ENCODE measurements at places on chromosomes 2 and 18.

- peak; percentile 39 for DNase-seq
These were observed 5.6 kb downstream of the CROCC2 start for GRCh38 chr2:240911641-240912265.

- DNase-seq: no peak
These were observed 26.4 kb upstream of the ZNF532 start for GRCh38 chr18:58838165-58838860.

DNA sequence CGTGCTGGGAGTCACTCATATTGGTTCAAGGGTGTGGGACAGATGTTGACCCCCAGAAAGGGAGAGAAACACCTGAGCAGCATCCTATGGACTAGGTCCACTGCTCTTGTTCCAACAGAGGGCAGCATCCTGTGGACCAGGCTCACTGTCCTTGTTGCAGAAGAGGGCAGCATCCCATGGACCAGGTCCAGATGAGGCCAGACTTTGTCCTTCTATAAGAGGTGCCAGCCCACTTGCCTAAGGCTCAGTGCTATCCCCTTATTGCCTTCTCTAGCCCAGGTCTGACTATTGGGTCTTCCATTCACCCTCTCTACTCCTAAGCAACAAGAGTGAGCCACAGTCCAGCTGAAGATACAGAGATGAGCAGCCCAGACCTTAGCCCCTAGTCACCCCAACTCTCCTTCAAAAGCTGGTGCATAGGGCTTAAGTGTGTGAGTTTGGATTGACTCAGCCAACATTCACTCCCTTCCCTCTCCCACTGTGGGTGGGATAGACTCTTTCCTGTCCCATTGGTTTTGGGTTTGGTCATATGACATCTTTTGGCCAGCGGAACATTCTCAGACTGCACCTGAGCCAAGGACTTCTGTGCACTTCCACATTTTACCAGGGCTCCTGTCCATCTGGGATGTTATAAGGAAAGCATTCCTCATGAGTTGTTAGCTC lies 132.4 kb upstream of the GPC1 start:
- DNase-seq: no peak

DNA sequence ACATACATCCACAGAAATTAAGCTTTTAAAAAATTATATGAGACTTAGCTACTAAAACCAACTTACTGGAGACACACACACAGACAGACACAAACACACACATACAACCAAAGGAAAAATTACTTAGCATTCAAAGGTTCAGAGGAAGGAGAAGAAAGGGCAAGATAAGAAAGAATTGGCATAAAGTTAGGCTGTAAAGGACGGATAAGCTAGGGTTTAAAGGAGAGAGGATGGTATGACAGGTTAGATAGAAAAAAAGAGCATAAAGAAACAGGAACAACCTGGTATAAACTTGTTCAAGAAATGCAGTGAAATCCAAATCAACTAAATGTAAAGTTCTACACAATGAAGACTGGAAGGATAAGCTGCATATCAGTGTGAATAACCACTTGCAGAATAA lies 73.4 kb downstream of the SLC66A3 start:
- DNase-seq: no peak

DNA sequence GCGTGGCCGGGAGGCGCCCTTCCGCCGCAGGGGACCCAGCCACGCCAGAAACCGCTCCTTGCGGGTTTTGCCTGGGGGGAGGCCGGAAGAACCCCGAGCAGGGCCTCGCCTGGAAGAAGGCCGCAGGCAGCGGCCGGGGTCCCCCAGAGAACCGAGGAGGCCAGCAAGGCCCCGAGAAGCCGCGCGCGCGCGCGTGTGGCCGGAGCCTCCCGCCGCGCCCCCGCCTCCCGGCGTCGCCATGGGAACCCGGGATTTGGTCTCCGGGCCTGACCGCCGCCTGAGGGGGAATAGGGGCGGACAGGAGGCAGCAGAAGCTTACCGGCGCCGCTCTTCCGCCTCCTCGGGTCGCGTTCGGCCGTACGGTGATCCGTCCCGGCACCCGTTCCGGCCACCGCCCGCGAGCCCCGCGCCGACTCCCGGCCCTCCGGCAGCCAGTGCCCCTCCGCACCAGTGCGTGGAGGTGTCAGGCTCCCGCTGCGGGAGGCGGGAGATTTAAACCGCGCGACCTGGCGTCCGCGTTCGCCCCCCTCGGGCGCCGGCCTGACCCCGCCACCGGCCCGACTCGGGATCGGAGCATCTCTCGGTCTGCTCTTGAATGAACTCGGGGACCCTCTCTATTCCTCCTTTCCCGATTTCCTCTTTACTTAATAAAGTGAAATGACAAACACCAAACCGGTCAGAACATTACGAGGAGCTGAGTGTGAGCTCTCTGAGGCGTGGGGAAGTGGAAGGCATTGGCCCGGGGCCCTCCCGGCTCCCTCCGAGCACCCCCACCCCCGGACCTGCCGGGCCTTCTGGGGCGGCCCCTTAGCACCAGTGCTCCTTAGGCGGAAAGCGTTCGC lies at the start of gene ICA1L:
TSS of gene ICA1L (minus strand) at position 467 of the 842 bp plus-strand sequence. CDS start 42,757 bp downstream, outside the sequence.
- DNase-seq: peak; percentile 41

- no peak for DNase-seq
These were observed 277.9 kb downstream of the DCC start for GRCh38 chr18:52617931-52618330.

GRCh38 chr2:126658905-126659561 lies 3.1 kb downstream of the GYPC start:
- peak; percentile 56 for DNase-seq

- no peak for DNase-seq
These were observed 78.5 kb downstream of the SPHKAP start for GRCh38 chr2:228102949-228103348.

GRCh38 chr2:129753261-129753660 lies 226.2 kb upstream of the RAB6C start:
- no peak for DNase-seq

- no peak for DNase-seq
These were observed 161.5 kb downstream of the ZNF521 start for GRCh38 chr18:25190472-25190871.

- no peak for DNase-seq
These were observed 130.6 kb downstream of the CABLES1 start for GRCh38 chr18:23265682-23266399.

- DNase-seq: no peak
These were observed 162.0 kb upstream of the STK17B start for GRCh38 chr2:196333397-196333796.

DNA sequence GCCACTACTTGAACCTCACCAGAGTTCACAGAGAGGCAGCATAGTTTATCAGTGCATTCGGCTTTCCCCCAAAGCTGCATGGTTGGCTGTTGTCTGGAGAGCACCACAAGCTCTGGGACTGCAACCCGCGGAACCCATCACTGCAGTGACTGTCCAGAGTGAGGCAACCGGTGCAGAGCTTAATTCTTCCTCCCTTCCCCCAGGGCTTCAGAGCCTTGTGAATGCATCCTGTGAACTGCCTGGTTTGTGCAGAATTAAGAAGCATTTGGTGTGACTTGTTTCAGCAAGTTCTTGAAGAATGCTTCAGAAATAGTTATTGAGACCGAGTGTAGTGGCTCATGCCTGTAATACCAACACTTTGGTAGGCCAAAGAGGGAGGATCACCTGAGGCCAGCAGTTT lies 99.2 kb upstream of the FOSL2 start:
- DNase-seq: no peak

- DNase-seq: peak; percentile 73
These were observed 222.9 kb upstream of the AGAP1 start for GRCh38 chr2:235270956-235271355.

DNA sequence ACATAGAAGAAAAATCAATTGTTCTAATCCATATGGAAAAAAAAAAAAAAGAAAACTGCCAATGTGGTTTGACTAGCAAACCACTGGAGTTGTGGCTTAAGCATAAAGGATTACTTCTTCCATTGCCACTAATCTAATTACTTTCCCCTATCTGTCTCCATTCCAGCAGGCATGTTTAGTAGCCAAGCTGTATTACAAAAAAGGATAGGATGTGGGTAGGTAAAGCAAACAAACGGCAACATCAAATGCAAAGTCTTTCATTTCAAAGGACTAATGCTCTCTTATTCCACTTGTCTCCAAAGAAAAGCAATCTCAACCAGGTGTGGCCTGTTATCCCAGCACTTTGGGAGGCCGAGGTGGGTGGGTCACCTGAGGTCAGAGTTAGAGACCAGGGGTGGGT lies 36.5 kb downstream of the SLC8A1 start:
- no peak for DNase-seq

GRCh38 chr2:96869281-96869821 lies 529 bp downstream of the SEMA4C start:
- DNase-seq: peak; percentile 64

DNA sequence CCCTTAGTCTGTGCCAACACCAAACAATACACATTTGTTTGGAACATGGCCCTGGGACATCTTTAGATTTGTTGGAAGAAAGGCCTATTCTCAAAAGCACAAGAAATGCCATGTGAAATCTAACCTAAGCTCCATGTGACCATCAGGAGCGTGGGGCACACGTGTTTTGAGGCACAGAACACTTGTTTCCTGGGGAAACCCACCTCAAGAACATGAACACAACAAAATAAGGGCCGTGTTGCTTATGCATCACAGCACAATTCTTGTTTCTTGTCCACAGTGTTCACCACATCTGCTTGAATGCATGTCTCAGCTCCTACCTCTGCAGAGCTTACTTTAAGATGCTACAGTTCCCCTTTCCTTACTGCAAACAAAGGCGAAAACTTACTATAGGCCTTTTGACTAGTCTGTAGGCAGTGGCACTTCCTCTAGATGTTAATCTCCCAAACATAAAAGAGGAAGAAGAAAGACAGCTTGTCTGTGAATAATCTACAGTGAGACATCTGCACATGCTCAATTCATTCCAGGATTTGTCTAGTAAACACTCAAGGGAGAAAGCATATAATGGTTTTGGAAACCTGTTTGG lies 165.0 kb downstream of the ANKRD44 start:
- no peak for DNase-seq

GRCh38 chr2:138827426-138828054 lies 47.4 kb upstream of the NXPH2 start:
- DNase-seq: peak; percentile 21

- DNase-seq: no peak
These were observed 670.1 kb upstream of the SOX11 start for GRCh38 chr2:5022061-5022460.

DNA sequence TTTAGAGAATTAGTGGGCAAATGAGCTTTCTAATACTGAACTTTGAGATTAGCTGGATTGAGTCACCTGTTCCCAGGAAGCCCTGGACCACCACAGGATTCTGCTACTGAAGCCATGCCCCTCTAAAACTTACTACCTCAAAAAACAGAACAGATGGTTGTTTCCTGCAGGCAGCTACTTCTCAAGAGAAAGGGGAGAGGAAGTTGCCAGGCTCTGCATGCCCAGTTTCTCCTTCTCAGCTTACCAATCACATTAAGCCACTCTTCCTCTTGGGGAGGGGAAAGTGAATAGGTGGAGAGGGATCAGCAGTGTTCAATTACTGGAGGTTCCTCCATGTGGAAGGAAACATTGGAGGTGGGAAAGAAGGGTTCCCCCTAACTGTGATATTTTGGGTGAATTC lies 24.9 kb upstream of the C1GALT1C1L start:
- DNase-seq: no peak

GRCh38 chr2:100544911-100545596 lies 17.7 kb upstream of the PDCL3 start:
- no peak for DNase-seq

DNA sequence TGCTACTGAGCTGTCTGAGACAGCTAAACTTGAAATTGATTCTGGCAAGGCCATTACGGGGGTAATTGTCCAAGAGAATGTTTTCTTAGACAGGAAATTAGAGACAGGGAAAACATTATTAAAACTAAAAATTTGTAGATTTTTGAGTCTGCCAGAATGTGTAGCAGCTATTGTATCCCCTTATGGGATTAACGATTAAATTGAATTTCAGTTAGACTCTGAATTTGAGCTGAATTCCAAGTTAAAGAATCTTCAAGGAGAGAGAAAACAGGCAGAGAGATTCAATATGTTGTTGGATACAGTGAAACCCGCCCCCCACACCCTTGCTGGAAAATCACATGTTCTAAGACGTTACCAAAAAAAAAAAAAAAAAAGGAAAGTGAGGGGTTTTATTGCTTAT lies 32.7 kb upstream of the CCDC68 start:
- DNase-seq: no peak

DNA sequence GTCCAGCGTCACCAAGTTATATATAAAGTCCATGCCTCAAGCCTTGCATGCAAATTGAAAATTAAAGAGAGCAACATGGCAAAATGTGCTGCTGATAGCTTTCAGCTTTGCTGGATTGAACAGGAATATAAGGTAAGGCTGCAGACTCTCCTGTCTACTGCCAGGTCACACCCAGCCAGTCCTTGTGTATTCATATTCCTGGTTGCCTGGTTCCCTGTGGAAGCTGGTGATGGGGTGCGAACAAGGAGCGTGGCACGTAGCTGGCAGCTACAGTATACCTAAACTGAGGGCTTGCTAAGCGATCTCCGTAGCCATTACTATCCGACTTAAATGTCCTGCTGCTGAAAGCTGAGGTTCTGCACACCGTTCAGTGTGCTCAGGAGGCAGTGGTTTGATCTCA lies 50.1 kb upstream of the NOSTRIN start:
- DNase-seq: no peak

- no peak for DNase-seq
These were observed 23.7 kb downstream of the MARCHF7 start for GRCh38 chr2:159736048-159736447.

DNA sequence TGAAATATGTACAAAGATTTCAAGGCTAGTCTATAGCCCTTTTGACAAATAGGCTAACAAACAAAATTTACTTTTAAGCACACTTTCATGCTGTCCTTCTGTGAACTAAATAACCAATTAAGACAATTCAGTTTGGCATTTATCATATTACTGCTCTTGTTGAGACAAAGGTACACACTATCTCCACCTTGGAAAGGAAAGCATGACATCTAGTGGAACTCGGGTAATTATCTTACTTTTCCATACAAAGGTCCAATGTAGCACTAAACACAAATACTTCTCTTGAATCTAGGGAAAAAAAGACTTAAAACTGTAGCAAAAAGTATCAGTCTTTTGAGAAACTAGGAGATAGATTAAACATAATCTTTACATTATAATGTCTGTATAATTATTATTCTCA lies 125.0 kb upstream of the CD226 start:
- DNase-seq: peak; percentile 11

DNA sequence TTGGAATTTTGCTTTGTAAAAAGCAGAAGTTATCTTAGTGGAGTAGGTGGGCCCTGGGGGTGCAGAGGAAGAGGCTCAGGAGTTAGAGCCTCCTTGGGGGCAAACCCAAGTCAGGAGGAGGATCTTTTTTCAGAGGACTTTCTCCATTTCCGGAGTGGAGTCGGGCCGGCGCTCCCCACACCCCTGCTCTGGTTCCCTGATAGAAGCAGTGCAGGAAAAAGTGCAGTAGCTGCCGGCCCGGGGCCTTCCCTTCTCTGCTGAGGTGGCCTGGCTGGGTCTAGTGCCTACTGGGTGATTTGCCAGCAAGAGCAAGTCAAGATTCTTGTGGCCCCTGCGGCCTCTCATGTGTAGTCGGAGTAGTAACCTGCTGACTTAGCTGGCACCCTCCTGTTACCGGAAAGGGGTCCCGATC lies 124.2 kb upstream of the HS6ST1 start:
- no peak for DNase-seq

GRCh38 chr2:157822993-157823392 lies 53.1 kb downstream of the ACVR1 start:
- DNase-seq: no peak

Measured in brain microvascular endothelial cell (primary cell).